Left colon (tissue), 2 donors: ENCODE measurements at places on chromosomes 5 and 9. TPM values are rescaled to one million over a fixed set of nuclear protein-coding genes. Genes with fewer than 3 reads are reported as not detected.

DNA sequence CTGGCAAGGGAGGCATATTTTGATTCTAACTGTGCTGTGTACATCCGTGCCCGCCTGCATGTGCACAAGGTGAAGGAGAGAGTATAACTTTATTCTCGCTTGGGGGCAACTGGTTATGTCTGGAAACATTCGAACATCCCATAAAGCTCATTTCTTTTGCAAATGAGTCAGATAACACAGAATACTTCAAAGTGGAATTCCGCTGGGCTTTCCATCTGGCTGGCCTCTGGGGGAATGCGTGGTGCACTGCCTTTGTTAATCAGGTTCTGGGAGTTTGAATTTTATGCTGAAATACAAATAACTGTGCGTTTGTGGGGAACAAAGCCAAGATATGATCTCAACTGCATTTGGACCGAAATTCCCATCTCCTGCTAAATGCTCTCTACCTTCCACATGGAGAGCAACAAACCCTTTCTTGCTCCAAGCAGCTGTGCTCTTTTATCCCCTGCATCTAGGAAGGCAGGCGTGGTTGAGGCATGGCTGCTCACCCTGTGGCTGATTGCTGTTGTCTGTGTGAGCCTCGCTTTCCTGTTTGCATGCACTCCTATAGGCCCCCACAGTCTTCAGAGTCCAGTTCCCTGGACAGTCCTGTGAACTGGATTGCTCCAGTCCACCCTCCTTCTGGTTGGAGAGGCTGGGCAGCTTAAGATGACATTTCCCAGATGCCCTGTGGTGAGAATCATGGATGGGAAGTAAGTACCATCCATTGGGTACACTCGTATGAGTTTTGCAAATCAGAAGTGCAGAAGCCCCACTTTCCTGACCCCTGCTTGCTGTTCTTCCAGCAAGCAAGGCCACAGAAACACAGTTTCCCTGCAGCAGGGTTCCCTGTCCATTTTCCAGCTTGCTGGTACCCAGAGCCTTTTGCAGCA is 82.9 kb upstream of the ALDH1B1 start:
- no peak for DNase-seq

GRCh38 chr9:77221431-77221830 is 44.1 kb downstream of the VPS13A start:
- no peak for DNase-seq

DNA sequence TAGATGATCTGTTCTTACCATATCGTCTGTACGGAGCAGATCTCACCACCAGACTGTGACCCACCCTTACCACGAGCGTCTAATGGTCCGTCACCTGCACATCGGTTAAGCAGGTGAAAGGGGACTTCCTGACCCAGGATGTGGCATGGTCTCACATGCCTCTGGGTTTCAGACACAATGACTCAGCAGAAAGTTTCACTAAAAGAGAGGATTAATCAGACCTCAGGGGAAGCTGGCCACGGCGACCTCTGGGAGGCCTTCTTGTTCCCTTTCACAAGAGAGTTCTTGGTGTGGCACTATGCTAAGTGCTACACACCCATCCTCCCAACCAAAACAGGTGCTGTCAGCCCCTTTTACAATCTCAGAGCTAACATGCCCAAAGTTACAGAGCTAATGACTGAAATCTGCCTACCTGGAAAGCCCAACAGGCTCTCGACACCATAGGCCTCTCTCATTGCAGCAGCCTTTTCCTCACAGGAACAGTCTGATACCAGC is 41.6 kb downstream of the ADAMTS12 start:
- DNase-seq = no peak

GRCh38 chr9:116323012-116323411 is 169.4 kb downstream of the PAPPA start:
- DNase-seq = no peak

DNA sequence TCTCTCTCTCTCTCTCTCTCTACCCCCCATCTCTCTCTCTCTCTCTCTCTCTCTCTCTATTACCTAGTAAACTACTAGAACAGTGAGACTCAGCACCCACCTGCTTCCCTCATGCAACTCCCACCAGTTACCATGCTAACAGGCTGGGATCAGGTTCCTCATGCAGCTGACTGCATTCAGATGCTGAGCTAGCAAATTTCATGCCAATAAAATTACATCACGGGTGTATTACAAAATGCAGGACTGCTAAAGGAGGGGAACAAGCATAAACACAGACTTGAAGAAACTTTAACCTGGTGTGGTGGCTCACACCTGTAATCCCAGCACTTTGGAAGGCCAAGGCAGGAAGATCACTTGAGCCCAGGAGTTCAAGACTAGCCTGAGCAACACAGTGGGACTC is 76.0 kb downstream of the CEMIP2 start:
- DNase-seq = no peak

DNA sequence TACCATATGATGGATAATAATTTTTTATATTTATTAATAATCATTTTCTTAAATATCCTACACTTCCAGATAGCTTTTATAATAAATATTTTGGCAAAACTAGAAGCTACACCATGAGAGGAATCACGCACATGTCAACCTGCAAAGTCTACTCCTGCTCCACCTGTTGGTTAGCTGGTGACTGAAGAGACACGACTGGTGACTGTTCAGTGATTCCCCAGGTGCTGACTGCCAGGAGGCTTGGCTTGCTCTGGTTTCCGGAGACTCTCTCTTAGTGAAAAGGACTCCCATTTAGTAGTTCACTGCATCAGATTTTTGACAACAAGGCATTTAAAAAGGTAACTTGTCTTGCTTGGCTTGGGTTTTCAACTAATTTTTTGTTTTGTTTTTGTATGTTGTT is 20.9 kb downstream of the GZMA start:
- no peak for DNase-seq

- no peak for DNase-seq
These were observed 39.5 kb downstream of the PLPP1 start for GRCh38 chr5:55495216-55495615.

- DNase-seq = no peak
These were observed 66.9 kb downstream of the HSPA4 start for GRCh38 chr5:133118741-133119140.

- DNase-seq = peak; percentile 62
These were observed 17.4 kb upstream of the ADRB2 start for GRCh38 chr5:148808864-148809642.

GRCh38 chr9:35357116-35357515 is 132.8 kb upstream of the RUSC2 start:
- no peak for DNase-seq

- no peak for DNase-seq
These were observed 209.7 kb downstream of the CAAP1 start for GRCh38 chr9:26682796-26683496.

DNA sequence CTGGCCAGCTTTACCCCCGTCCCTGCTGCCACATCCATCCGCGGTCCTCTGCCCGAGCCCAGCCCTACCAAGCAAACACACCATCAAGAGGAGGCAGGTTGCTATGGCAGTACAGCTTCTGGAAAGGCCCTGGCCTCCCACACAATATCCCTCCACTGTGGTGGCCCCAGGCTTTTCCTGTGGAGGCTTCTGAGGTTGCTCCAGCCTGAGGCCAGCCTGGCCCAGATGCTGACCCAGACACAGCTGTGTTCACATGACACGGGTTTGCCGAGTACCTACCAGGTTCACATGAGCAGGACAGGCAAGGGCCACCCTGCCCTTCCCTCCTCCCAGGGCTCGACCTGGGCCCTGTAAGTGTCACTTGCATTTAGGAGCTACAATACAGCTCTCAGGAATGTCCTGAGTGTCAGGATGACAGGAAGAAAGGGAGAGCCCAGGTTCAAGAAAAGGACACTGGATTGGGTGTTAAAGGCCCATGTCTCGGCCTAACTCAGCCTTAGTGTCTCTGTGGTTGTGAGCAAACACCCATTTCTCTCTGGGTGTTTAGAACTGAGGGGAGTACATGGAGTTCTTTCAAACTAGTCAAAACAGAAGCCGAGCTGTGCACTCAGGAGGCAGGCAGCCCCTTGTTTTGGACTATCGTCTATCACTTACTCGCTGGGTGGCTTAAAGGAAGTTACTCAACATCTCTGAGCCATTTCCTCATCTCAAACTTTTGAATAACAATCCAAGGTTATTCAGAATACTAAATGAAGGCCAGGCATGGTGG is 40.2 kb downstream of the NAIF1 start:
- no peak for DNase-seq

- DNase-seq = no peak
These were observed 757.6 kb downstream of the SEMA5A start for GRCh38 chr5:8788246-8788645.

GRCh38 chr5:2310946-2311345 is 428.2 kb upstream of the IRX4 start:
- DNase-seq = no peak

GRCh38 chr5:14397717-14398116 is 183.9 kb upstream of the OTULINL start:
- no peak for DNase-seq

DNA sequence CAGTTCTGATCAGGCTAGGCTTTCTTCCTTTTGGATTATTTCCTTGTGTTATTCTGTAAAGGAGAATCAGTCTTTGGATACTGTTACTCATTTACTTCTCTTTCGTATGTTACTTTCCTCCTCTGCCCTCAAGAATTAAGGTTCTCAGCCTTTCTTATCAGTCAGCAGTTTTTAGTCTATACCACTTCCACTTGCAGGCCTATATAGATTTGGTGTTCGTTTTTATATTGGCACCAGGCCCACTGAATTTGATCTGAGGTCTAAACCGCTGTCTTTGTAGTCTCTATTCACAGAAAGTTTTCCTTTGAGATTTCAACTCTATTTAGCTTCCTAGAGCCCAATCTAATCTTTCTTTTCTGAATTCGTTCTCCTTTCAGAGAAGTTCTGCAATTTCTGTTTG is 62.8 kb downstream of the ERBIN start:
- no peak for DNase-seq

- DNase-seq = no peak
These were observed 215.1 kb upstream of the RFX3 start for GRCh38 chr9:3740690-3741419.

- no peak for DNase-seq
These were observed 172.7 kb upstream of the KLF9 start for GRCh38 chr9:70587201-70587600.

GRCh38 chr5:53900677-53901076 is 340.2 kb downstream of the NDUFS4 start:
- DNase-seq = no peak

GRCh38 chr9:72292874-72293607 is 72.0 kb downstream of the ZFAND5 start:
- peak; percentile 45 for DNase-seq

DNA sequence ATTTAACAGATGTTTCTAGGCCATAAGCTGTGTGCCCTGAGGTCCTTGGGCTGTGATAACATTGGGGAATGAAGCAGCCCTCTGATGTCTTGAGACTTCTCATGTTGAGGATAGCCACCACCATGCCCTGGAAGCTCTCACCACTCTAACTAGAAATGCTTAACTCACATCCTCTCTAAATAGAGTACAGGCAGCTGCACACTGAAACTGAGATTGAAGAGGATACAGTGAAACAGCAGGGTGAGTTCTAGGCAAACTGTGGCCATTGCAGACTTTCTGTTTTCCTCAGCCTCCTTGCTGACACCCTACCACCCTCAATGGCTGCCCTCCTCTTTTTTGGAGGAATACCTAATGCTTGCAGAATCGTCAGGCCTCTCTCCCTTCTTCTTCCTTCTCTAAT is 22.4 kb downstream of the UTP15 start:
- DNase-seq = no peak

- DNase-seq = no peak
These were observed 18.8 kb upstream of the FCN1 start for GRCh38 chr9:134936346-134937163.

DNA sequence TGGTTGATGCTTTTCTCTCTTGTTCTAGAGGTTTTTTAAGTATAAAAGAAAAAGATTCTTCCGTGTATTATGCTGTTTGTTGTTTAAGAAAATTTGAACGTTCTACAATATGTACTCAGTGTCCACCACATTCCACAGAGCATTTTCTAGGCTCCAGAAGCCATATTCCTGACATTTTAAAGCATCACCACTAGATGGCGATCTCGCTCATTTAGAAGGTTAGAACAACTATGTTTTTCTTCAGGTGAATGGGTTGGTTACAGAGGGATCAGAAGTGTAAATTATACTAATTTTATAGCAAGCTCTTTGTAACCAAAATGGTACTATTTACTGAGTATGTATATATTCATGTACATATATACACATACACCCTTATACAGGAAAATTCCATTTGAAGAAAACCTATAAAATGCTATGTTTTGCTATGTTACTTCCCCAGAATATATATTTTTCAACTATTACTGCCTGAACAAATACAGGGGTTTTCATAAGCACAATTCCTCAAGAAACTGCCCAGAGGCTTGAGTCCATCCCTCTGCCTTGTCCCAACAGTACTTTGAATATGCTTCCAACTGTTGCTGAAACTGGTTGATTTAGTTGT is 284.3 kb downstream of the CCDC171 start:
- no peak for DNase-seq

DNA sequence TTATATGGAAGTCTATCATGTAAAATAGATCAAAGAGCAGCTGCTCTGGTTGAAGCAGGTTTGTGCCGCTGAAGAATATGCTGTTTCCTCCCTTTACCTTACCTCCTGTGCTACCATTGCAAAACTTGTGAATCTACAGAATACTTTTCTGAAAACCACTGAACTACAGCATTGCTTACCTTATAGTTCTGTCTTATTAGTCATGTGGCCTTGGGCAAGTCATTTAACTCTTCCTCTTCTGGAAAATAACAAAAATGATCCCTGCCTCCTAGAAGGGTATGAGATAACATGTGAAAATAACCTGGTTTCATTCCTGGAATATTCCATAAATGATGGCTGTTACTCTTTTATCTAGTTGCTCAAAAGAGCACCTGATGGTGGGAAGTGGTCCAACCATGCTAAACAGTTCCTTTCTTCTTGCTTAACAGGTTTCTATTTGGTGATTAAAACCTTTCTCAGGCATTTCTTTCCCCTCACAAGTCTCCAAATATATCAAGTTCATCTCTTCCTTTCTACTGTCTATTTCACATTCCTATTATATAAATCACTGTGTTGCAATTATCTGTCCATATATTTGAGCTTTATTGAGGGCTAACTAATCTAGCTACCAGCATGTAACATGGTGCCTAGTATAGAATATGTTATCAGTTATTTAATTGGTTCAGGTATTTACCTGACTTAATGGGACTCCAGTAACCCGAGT is 15.0 kb downstream of the TRIM32 start:
- no peak for DNase-seq

- no peak for DNase-seq
These were observed 268.7 kb upstream of the PAPPA start for GRCh38 chr9:115884846-115885245.

GRCh38 chr9:111052791-111053190 is 14.5 kb upstream of the LPAR1 start:
- no peak for DNase-seq

MAMDC2 gene
- total RNA-seq = 12.7 TPM

SPTAN1 gene
- 248 TPM for total RNA-seq

UNC13B gene
- total RNA-seq = 52.3 TPM

PLEKHG4B gene
- total RNA-seq = not detected

ZNF366 gene
- 1.0 TPM for total RNA-seq

DMRT3 gene
- total RNA-seq = not detected

SNCAIP gene
- 0.95 TPM for total RNA-seq

PCDHA9 gene
- 0.08 TPM for total RNA-seq

FBP1 gene
- 53.4 TPM for total RNA-seq

CORO2A gene
- 56.5 TPM for total RNA-seq

TEX48 gene
- total RNA-seq = not detected

GPR150 gene
- 0.45 TPM for total RNA-seq
